ENCODE measurements at places on chromosomes 7 and 10.

DNA sequence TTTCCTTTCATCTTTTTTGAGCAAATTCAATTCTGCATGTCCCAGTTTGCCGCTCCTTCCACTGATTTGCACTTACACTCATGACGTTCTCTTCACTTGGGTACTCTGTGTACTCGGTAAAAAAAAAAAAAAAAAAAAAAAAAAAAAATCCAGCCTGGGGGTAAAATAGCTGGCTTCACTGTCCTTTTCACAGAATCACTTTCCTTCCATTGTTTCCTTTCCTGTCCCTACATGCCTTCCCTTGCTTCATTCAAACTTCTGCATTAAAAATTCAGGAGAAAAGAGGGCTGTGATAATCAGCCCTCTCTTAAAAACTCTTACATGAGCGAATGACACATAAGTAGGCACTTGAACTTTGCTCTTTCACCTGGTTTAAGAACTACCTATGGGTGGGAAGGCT, 8.7 kb downstream of the ANKRD1 start:
- DNase-seq: no peak

DNA sequence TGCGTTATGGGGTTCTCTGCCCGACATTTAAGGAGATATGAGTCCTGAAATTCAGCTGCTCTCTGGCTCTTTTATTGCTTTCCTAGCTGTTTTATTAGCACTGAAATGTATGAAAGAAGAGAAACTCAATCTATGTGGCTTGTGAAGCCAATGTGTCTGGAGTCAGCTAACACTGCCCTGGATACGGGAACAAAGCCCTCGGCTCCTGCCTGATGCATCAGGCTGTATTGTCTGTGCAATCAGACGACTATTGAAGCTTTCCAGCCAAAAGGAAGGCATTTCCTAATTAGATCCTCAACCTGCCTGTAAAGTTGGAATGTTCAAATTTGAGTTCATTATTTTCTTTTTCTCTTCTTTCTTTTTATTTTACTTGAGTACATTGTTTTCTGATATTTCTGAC, 22.0 kb upstream of the TM9SF3 start:
- DNase-seq: no peak

GRCh38 chr7:26489391-26489790, 197.7 kb downstream of the SNX10 start:
- no peak for DNase-seq

- DNase-seq: no peak
Observed at GRCh38 chr7:140219672-140220524, 43.1 kb upstream of the KDM7A start.

DNA sequence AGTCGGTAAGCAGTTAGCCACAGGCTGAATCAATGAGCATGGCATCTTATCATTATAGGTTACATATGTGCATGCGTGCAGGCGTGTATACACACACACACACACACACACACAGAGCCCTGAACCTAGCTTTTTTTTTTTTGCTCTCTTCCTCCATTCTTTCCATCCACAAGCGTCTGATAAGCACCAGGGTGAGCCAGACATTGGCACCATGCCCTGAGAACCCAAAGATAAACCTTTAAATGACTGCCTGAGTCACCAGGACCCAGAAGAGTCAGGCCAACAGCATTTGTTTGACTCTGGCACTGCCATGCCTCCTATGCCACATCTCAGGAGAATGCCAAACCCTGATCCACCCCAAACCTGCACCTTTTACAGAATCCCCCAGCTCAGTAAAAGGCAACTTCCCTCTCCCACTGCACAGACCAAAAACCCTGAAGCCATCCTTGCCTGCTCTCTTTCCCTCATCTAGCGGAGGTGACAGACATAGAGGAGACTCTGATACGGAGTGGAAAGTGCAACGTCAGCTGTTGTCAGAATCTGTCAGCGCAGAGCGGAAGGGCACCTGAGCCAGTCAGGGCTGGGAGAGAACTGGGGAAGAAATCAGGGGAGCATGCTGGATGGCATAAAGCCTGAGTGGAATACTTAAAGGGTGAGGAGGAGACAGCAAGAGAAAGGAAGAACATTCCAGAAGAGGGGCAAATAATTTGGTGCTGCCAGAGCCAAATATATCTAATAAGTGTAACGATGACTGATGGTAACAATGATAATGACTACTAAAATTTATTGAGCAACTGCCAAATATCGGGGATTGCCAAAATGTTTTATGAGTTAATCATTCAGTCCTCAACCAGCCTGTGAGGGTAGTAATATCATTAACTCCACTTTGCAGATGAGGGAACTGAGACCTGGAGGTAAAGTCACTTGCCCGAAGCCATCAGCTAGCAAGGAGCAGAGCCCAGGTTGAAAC, 3.2 kb downstream of the PARP12 start:
- DNase-seq: no peak

GRCh38 chr10:112389271-112389822, 15.4 kb downstream of the ACSL5 start:
- no peak for DNase-seq

- no peak for DNase-seq
Observed at GRCh38 chr7:5578495-5578894, 154.9 kb upstream of the TNRC18 start.

DNA sequence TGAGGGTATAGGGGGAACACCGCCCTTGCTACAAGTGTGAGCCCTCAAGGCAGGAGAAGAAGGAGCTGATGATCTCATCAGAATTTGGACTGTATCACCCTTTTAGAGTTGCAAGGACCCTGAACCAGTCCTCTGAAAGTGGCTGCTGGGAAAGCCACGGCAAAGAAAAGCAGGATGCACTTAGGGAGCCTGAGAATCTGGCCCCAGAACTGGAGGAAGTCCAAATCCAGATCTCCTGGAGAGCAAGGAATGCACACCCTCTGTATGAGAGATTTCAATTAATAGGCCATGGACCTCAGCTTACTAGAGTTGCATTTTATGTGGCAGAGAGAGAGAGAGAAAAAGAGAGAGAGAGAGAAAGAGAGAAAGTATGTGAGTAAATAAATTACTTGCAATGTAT, 662.9 kb downstream of the CCSER2 start:
- no peak for DNase-seq

- DNase-seq: no peak
Observed at GRCh38 chr7:13894377-13894776, 95.1 kb downstream of the ETV1 start.

DNA sequence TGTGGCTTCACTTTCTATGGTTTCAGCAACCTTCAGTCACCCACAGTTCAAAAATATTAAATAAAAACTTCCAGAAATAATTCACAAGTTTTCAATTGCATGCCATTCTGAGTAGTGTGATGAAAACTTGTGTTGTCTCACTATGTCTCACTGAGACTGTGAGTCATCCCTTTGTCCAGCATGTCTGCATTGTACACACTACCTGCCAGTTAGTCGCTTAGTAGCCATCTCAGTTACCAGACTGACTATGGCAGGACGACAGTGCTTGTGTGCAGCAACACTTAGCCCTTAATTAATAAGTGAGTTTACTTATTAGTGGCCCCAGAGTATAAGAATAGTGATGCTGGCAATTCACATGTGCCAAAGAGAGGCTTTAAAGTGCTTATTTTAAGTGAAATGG, 22.5 kb downstream of the CCDC186 start:
- no peak for DNase-seq

DNA sequence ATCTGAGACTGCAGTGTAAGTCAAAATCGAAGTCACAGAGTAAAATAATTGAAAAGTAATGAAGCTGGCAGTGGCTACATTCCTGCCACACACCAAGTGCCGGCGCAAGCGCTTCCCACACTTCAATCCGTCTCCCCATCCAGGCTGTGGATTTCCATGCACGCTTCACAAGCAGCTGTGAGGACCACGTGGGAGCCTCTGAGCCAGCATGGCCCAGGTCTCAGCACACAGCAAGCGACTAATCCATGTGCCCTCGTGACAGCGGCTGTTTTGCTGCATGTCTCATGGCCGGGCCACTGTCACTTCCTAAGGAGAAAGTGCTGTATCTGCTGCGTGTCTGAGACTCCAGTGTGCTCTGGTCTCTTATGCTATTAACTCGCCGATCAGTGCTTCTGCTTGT, 566.9 kb downstream of the DNAJB6 start:
- no peak for DNase-seq

DNA sequence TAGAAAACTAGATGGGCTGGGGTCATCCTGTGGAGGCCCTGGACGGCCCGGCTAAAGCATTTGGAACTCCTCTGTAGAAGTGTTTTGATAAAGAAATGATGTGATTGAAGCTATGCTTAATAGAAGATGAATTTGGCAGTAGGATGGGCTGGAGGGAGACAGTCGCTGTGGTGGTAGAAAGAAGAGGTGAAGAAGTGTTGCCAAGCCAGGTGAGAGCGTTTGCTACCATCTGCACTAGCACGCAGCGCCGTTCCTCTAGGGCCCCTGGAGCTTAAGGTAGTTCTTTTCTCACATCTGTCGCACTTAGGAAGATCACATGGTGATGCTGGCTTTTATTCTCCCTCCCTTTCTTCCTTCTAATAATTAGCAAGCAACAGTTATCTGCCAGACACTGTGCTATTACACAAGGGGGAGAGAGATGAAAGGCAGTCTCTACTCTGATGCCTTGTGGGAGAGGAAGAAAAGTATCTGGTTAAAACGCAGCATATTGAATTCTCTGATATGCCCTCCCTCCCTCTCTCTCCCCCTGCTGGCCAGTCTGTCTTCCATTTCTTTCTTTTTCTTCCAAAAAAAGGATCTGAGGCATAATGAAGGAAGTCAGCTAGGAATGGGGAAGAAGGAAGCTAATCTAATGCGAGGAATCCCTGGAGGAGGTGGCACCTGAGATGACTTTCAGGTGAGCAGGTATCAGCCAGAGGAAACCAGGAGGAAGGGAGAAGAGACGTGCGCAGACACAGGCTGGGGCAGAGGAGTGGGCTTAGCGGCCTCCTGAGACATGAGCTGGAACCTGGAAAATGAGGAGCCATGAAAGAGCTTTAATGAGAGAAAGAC, 162.3 kb upstream of the KLF14 start:
- peak; percentile 94 for DNase-seq

- no peak for DNase-seq
Observed at GRCh38 chr7:97733276-97734161, 1.6 kb downstream of the TAC1 start.

GRCh38 chr7:27478084-27478483, 184.6 kb downstream of the HIBADH start:
- no peak for DNase-seq

DNA sequence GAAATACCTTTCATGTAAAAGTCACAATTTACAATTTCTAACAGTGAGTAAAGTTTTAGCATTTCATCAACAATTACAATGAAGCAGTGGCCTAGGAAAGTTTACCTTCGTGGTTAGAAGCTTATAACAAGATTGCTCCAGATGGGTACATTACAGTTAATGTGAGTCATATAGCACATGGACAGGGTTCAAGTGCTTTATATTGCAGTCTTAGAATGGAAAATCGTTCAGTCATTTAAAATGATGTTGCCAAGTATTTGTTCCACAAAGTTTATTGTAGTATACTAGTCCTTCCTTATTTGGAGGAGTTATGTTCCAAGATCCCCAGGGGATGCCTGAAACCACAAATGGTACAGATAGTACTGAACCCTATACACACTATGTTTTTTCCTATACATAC, 174.6 kb upstream of the TARP start:
- DNase-seq: no peak

GRCh38 chr7:116139807-116140206, 70.5 kb upstream of the TES start:
- no peak for DNase-seq

DNA sequence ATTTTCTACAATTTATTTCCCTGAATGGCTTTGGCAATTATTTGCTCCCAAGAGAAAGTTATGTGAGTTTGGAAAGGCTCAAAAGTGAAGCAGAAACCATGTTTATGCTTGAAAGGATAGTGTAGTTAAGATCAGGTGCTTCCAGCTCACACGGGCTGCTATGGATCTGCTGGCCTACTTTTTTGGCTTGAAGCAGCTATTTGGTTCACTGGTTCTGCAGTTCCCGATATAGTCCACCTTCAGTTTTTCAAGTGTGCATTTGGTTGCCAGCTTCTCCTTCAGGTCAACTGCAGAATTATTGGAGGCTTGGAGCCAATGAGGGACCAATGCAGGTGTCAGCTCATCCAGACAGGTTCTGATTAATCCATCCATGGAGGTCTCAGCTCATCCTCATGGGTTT, 484.3 kb upstream of the SEMA3A start:
- no peak for DNase-seq

DNA sequence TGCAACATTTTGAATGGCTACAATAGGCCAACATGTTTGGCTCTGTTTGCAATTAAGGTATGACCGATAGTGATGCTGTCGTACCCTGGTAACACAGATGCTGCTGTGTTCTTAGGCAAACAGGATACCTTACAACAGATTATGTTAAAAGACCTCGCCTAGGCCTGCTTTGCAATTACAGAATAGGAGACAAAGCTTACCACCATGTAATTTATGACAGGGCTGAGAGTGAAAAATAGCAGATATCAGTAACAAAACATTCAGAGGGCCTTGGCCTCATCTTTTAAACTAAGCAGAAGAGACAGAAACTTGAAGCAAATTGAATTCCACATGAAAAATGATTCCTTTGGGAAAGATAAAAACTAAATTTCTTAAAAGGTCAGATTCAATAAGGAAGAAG, 29.4 kb upstream of the ABLIM1 start:
- DNase-seq: no peak

DNA sequence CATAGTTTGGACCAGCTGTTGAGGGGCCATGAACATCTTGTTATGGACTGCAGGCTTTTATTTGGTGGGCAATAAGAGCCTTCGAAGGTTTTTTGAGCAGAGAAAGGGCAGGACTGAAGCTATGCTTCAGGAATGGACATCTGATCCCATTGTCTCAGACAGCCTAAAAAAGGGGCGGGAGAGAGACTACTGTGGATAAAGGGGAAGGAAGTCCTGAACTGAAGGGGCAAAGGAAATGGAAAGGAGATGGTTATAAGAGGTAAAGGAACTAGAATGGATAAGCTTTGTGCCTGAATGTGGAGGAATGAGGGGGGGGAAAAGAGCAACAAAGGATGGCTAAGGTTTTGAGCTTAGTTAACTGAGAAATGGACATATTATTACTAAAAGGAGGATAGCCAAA, 172.5 kb downstream of the SKAP2 start:
- no peak for DNase-seq

DNA sequence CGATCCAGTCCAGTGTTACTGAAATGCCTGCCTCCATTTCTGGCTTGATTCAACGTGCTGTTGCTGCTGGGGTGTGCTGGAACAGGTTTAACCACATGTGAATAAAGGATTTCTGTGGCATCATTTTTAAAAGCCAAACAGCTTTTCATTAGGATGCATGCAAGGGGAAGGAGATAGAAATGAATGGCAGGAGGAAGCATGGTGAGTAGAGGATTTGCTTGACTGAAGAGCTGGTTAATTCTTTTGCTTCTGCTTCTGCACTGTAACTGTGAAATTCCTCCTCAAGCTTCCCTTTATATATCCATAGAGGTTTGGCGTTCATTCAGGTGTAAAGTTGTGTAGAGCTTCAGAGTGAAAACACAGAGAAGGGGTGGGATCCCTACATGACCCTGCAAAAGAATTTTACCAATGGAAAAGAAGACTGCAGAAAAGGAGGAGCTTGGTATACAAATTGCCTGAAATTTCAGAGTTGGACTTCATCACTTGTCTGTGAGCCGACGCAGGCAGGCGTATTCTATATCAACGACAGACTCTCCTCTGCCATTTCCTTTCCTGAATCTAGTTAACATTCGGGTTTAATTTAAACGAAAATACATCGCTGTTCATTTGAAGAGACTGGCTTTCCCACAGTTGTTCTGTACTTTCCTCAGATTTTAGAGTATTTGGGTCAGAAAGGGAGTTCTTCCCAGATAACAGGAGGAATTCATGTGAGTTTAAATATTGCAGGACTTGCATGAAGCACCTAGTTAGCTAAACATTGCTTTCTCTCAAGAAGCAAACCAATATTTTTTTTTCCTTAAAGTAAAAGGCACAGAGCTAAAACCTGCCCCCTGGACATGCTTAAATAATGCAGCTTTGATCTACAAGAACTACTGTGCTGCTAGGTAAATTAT, at the start of gene SOSTDC1:
Gene SOSTDC1, minus strand, starts transcription at position 270 of the 893 bp plus-strand sequence. Its CDS starts 70 bp downstream, at position 200.
- DNase-seq: no peak

All from NCI-H2171 treated with DMSO at 0.1 percent for 48 hours (cell line).